Stimulated activated CD8-positive, alpha-beta memory T cell treated with anti-CD3 and anti-CD28 coated beads, Interleukin-4, amount 100 ng/mL, for 1 hour (primary cell): ENCODE measurements at places on chromosomes 2 and 18.

DNA sequence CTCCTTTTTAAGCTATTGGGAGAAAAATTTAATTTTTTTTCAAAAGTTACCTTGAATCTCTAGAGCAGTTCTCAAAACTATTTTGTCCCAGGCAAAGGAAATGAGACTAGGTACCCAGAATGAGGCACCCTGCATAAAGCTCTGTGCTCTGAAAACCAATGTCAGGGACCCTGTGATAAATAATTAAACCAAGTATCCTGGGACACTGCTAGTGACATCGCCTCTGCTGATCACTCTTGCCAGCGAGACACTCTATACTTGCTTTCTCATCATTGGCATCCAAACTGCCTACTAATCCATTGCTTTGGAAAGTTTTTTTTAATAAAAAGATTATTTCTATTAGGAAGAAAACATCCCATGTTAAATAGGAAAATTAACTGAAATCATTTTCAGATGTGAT is 1.4 kb downstream of the GKN1 start:
- no peak for DNase-seq

GRCh38 chr2:46082531-46083485 is 214.4 kb upstream of the EPAS1 start:
- no peak for DNase-seq

GRCh38 chr2:117308861-117309770 is 505.4 kb upstream of the DDX18 start:
- DNase-seq, result no peak

- DNase-seq, result no peak
These were observed 203.8 kb upstream of the SIX2 start for GRCh38 chr2:45212953-45213635.

DNA sequence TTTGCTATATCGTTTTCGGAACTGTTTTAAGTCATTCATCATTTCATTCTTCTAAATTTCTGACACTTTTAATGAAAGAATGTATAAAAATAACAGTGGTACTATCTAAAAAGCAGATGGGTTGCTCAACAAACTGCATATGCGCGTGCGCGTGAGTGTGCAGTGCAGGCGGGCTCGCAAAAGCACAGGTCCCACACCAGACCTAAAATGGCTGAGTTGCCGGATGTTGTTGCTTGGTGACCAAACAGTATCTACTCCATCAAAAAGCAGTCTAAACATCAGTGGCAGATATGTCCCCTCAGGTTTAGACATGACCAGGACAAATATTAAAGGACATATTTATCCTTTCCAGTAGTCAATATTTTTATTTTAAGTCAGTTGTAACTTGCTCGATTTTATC is 5.1 kb downstream of the NOL4 start:
- no peak for DNase-seq

GRCh38 chr2:8312861-8313830 is 368.7 kb upstream of the ID2 start:
- no peak for DNase-seq

DNA sequence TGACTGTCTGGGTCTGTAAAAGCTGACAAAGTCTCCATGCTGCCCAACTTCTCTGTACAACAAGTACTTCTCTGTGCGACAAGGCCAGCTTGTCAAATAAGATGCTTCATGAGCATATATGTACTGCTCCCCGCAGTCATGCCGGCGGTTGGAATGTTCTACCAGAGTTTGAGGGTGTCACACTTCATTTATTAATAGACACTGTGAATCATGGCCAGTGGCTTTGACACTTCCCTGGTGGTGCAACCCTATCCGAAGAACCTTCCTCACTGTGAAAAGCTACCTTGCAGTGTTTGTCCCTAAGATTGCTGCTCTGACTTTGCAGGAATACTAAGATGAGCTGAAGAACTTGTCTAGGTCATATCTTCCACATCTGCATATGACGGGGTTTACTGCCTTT is 120.9 kb upstream of the NRP2 start:
- DNase-seq, result no peak

DNA sequence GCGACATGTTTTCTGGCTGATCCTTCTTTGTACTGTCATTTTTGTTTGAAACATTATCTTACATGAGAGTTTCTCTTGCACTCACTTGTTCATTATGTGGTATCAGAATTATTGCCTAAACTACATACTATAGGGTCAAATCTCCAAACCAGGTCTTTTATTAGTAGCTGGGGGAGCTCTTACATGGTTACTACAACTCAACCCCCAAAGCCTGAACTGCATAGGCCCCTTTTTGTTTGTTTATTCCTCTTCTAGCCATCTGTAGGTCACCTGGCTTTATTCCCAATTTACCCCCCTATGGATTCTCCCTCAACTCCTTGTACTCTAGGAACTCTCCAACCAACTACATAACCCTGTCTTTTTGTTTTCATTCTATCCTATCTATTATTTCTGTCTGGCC is 46.7 kb downstream of the PUM2 start:
- no peak for DNase-seq

GRCh38 chr2:196128749-196129148 is 42.6 kb downstream of the STK17B start:
- no peak for DNase-seq

GRCh38 chr2:20771299-20771698 is 51.6 kb downstream of the LDAH start:
- DNase-seq, result no peak

DNA sequence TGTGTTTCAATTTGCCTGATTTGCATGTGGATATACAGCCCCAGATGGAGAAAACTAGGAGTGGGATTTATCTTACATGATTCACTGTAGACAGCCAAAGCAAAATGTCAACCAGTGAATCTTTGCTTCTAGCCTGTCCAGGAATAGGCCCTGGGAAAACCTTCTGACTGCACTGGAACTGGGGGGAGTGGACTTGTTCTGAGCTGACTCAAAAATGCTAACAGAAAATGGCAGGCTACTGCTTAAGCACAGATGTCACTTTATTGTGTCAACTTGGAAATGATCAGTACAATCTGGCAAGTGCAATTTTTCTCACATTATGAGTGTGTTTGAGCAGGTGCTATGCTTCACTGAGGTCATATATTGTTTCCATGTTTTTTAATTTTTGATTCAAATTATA is 593.7 kb downstream of the NRXN1 start:
- DNase-seq, result no peak

GRCh38 chr2:215535741-215536140 is 99.9 kb upstream of the FN1 start:
- DNase-seq, result no peak

DNA sequence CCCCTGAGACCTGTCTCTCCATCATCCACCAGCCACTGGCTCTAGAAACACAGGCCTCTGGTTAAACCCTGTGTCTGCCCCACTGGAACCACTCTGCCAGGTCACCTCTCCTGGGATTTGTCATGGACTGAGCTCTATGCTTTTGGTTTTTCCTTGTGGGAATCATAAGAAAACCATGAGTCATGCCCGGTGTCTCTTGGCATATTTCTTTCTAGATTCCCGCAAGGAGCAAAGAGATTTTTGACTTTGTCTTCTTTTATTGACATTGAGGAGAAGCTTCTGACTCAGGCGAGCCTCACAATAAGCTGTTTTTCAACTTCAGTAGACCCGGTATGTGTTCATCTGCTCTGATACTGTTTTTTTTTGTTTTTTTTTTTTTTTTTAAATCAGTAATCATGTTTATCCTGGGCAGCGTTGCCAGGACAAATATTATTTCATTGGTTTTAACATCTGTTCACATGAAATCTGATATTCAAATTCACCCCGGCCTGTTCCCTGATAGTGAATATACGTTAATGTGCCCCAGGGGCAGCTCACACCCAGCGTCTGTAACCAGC is 207.1 kb downstream of the ACKR3 start:
- DNase-seq, result no peak

- DNase-seq, result no peak
These were observed 261.1 kb downstream of the ANAPC1 start for GRCh38 chr2:111622859-111623258.

GRCh38 chr2:169761970-169762292 is 28.3 kb downstream of the KLHL23 start:
- DNase-seq, result no peak

DNA sequence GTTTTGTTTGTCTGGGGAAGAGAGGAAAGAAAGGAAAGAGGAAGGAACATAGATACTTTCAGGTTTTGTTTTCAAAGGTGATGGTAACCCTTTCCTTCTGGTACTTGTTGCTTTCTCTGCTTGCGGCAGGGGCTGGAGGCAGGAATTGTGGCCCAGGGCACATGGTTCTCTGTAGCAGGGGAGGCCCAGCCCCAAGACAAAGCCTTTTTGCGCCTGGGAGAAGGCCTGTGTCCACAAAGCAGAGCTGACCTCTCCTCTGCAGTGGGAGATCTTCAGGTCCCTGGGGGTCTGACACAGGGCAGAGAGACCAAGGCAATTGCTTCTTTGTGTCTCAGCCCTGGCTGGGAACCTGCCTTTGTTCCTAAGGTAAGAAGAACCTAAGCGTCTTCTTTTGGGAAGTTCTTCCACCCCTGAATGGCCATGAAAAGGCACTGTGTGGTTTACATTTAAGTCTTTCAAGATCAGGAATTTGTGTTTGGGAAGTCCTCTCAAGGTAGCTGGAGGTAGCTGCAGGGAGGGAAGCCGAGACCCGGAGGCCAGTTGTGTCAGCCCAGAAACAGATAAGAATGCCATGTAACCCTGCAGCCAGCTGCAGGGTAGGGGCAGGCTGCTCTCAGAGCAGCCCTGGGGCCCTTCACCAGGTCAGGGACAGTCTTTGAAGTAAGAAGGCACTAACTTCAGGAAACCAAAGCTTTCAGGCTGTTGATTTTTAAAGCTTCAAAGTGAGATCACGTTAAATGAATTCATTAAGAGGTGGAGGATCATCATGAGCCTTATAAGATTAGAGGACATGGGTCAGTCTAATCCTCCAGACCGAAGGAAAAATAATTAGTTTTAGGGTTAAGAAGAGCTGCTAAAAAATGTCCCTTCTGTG is 119.3 kb downstream of the STPG4 start:
- no peak for DNase-seq
